ENCODE measurements at places on chromosomes 1 and 21. TPM values are rescaled to one million over a fixed set of nuclear protein-coding genes. Genes with fewer than 3 reads are reported as not detected.

GRCh38 chr1:204589409-204590038 lies 73.3 kb downstream of the MDM4 start:
- DNase-seq: no peak

DNA sequence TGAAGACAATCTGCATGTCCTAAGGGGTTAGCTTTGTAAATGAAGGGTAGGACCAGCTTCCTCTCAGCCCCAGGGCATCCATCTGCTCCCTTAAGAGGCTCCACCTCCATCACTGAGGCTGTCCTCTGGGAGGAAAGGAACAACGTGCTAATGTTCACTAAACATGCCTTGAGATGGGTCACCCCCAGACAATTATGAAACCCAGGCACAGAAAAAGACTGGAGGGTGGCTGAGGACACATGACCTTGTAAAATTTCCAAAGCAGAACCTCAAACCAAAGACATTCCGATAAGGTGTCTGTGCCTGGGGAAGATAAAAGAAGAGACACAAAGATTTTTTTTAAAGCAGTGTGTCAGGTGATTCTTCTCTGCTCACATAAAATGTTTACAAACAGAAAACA lies 37.6 kb upstream of the ZNF124 start:
- peak; percentile 62 for DNase-seq

GRCh38 chr1:24981631-24982005 lies 51.5 kb upstream of the RUNX3 start:
- peak; percentile 77 for DNase-seq

RNF186 gene
- not detected for total RNA-seq
